Kidney epithelial cell (primary cell): ENCODE measurements at places on chromosomes 6 and 20. TPM values are rescaled to one million over a fixed set of nuclear protein-coding genes. Genes with fewer than 3 reads are reported as not detected.

HCK gene
- total RNA-seq: 0.17 and 0.34 TPM in 2 replicates

RXRB gene
- total RNA-seq: 24.4 and 24.9 TPM in 2 replicates

CFAP61 gene
- 0.14 TPM in 1 of 2 replicates, not detected in the other for total RNA-seq

DNA sequence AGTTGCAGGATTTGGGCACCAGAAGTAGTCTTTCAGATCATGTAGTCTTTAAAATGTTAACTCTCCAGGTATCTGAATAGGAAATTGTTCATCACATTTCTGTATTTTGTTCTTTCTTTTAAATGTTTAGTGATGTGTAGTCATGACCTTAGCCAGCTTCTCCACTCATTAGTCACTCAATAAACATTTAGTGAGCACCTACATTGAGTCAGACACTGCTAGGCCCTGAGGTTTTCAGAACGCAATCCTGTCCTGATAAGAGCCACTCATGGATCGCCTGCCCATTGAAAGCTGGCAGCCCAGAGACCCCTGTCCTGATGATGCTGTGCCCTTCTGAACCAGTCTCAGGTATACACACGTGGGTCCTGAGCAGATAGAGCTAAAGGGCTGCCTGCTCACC lies 163.4 kb upstream of the HEY2 start:
- no peak for DNase-seq
